ENCODE measurements at places on chromosomes 1 and 21. TPM values are rescaled to one million over a fixed set of nuclear protein-coding genes. Genes with fewer than 3 reads are reported as not detected.

Gene ZMYND12
- total RNA-seq = 0.79 TPM

GRCh38 chr1:16118706-16119105, 37.2 kb downstream of the EPHA2 start:
- DNase-seq = no peak

DNA sequence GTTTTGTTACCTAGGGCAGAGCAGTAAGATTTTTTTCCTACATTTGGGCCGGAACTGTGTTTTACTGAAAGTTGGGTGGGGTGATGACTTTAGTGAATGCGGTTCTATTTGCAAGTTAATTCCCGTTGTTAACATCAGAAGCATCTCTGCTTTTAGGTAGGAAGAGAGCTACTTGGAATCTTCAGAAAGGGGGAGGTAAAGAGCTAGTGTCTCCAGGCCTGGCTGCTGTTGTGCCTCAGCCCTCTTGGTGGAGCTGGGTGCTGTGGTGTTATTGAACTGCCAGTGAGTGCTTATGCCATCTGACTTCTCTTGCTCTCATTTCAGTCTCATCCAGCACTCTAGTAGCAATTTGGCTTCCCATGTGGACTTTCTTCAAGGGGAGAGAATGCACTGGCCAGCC, 3.4 kb downstream of the KDM4A start:
- DNase-seq = no peak

DNA sequence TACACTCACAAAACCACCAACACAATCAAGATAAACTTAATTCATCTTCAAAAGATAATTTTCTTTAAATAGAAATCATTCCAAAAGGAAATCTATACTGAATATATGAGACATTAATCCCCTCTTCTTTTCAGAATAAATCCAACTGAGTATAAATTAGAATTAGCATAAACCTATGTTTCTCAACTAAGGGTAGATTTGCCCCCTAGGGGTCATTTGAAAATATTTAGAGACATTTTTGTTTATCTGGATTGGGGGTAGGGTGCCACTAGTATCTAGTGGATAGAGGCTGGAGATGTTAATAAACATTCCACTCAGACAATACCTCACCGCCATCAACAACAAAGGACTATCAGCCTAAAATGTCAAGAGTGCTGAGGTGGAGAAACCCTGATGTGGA, 6.5 kb upstream of the TNFSF4 start:
- no peak for DNase-seq

DNA sequence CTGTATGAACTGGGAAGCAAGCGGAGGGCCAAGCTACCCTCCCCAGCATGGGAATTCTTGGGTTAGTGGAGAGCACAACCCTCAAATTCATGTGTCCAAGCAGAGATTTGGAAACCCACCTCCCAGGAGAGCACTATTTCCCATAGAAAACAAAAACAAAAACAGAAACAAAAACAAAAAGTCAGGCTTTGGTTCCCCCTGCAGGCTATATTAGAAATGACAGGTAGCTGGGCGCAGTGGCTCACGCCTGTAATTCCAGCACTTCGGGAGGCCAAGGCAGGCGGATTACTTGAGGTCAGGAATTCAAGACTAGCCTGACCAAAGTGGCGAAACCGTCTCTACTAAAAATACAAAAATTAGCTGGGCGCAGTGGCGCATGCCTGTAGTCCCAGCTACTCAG, 10.8 kb downstream of the MINDY1 start:
- no peak for DNase-seq

GRCh38 chr1:64921771-64922170, 44.6 kb downstream of the JAK1 start:
- no peak for DNase-seq

Gene LEPR
- 2.8 TPM for total RNA-seq

GRCh38 chr1:8962812-8963530, 17.3 kb downstream of the CA6 start:
- peak; percentile 71 for DNase-seq

- no peak for DNase-seq
Observed at GRCh38 chr1:167186771-167187170, 33.9 kb upstream of the POU2F1 start.

GRCh38 chr21:43031121-43031619, 44.5 kb downstream of the CBS start:
- DNase-seq = no peak

Gene OR10Z1
- not detected for total RNA-seq

DNA sequence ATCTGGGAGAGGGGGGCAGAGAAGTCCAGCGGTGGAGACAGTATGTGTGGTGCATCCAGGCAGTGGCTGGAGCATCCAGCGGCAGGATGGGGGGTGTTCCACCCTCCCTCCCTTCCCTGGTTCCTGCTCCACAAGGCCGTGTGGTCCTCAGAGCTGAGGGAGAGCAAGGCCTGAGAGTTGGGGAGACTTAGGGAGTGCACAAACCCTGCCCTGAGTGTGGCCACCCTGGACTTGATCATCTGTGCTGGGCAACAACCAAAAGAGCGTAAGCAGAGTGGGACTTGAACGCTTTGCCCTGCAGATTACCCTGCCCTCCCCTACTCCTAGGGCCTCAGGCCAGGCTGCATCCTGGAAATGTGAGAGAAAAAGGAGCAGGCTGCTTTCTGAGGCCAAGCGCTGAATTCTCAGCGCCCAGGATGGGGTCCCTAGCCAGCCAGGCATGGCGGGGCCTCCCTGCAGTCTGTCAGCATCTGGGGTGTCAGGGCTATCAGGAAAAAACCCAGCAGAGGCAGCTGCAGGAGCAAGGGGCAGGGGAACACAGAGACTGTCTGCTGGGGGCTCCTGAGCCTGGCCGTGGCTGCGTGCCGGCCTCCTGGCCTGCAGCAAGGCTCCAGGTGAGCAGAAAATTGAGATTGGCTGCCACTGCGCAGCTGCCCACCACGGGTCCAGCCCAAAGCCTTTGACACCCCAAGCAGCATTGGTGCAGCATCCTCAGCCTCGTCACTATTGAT, 266.2 kb downstream of the NPHP4 start:
- no peak for DNase-seq

DNA sequence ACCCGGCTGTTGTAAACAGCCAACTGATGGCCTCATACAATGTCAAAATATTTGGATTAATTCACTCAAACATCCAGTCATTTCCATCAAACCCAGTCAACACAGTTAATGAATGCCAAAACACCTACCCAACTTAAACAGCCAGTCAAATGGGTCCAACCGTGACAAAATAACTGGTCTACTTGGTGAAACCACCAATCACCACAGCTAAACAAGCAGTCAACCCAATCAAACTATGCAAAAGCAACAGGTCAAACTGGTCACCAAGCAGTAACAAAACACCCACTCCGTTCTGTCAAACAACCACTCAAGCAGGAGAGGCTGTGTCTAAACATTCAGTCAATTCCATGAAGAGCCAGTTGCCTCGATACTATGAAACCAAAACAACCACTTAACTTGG, 119.2 kb downstream of the FOXD2 start:
- no peak for DNase-seq

Gene DNASE2B
- total RNA-seq = not detected

All from activated naive CD8-positive, alpha-beta T cell treated with anti-CD3 and anti-CD28 coated beads, Interleukin-2, amount 10 ng/mL, durations not matched to agents 7 days and 5 days (primary cell).